Uterine smooth muscle cell (primary cell): ENCODE measurements at places on chromosomes 16 and 17. TPM values are rescaled to one million over a fixed set of nuclear protein-coding genes. Genes with fewer than 3 reads are reported as not detected.

The ZSCAN32 gene
- 10.6 and 11.7 TPM in 2 replicates for total RNA-seq

The COG4 gene
- total RNA-seq: 76.6 and 102 TPM in 2 replicates

The TP53TG3 gene
- not detected in 2 replicates for total RNA-seq

The CD79B gene
- total RNA-seq: 0.12 TPM in 1 of 2 replicates, not detected in the other
